ENCODE measurements at places on chromosomes 2 and 18.

DNA sequence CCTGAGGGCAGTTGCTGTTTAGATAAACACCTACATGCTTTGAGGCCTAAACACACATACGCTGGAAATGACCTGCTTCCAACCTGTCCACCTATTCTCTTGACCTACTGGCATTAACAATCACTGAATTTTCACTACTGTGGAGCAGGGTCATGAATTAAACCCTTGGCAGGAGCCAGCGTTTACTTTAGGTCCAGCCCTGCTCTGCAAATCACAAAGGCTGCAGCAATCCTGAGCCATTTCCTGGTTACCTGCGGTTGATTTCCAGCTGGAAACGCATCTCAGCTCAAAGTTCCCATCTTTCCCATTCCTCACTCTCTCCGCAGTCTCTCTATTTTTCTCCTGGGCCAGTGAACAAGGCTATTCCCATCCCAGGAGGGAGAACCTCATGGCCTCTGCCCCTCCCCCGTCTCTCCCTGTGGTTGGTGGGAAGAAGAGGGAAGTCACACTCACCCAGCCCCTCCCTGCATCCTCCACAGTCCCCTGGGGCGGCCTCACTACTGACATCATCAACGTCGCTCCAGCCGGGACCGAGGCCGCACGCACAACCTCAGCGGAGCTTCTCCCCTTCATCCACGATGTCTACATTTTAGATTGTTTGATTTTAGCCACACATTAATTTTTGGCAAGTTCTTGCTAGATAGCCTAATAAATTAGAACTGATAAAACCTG is 84.5 kb upstream of the SNTG2 start:
- H3K27ac ChIP-seq: no peak overlapping the region
- no peak for DNase-seq
- no peaks in the 10 kb centered on the region for H3K4me1 ChIP-seq
- H3K36me3 ChIP-seq: no peaks in the 10 kb centered on the region
- no peak overlapping the region for H3K4me3 ChIP-seq
- H3K27me3 ChIP-seq: no peaks in the 10 kb centered on the region

GRCh38 chr2:133788386-133788785 is 220.1 kb upstream of the NCKAP5 start:
- H3K4me3 ChIP-seq: no peak overlapping the region
- no peaks in the 10 kb centered on the region for H3K4me1 ChIP-seq
- DNase-seq: no peak
- H3K27me3 ChIP-seq: no peaks in the 10 kb centered on the region
- no peaks in the 10 kb centered on the region for H3K36me3 ChIP-seq

DNA sequence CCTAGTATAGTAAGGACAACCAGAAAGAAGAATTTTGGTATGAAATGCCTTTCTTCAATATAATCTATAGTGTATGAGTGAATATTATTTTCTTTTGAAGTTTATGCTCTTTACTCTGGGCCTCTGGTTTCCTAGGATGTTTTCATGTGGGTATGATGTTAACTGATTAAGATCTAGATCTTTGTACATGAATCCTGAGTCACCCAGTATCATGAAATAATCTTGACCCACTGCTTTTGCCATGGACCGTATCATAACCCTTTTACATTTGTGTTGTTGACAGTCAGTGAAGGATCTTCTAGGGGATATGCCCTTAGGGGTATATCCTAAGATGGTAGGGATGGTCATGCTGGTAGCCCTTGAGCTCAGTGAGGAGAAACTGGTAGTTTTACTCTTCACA is 100.3 kb downstream of the RAB3GAP1 start:
- no peak overlapping the region for H3K27ac ChIP-seq
- no peak overlapping the region for H3K4me3 ChIP-seq
- H3K27me3 ChIP-seq: no peaks in the 10 kb centered on the region

- H3K36me3 ChIP-seq: no peaks in the 10 kb centered on the region
- no peak overlapping the region for H3K4me3 ChIP-seq
- H3K27ac ChIP-seq: no peak overlapping the region
- H3K4me1 ChIP-seq: no peaks in the 10 kb centered on the region
- H3K27me3 ChIP-seq: no peaks in the 10 kb centered on the region
These were observed 31.8 kb upstream of the FZD7 start for GRCh38 chr2:202001826-202002225.

All from esophagus squamous epithelium (tissue), 5 donors.